ENCODE measurements at places on chromosomes 5 and 9.

DNA sequence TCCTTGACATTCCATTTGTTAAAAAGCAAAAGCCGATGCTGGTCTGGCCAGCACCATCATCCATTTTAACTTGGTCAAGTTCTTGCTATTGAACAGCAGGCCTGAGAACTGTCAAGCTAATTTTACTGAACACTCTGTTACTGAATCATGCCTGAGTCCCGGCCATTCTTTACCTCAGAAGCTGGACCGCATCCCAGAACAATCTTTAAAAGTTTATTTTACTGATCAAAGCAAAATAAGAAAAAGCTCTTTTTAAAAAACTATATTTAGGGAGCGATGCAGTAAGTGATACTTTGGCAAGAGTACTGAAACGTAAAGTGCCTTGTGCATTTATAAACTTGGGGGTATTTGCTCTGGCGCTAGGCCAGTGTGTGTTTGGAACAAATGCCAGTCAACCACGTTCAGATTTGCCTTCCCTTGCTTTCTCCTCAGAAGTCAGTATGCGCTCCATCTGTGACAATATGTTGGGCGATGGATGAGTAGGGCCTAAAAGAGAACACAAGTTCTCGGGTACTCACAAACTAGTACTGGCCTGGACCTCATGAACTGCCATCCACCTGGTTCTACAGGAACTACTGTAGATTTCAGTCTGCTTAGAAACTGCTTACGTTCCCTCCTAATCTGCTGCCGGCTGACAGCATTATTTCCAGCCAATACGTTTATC is 161.9 kb downstream of the MAPKAP1 start:
- peak; percentile 89 for DNase-seq

DNA sequence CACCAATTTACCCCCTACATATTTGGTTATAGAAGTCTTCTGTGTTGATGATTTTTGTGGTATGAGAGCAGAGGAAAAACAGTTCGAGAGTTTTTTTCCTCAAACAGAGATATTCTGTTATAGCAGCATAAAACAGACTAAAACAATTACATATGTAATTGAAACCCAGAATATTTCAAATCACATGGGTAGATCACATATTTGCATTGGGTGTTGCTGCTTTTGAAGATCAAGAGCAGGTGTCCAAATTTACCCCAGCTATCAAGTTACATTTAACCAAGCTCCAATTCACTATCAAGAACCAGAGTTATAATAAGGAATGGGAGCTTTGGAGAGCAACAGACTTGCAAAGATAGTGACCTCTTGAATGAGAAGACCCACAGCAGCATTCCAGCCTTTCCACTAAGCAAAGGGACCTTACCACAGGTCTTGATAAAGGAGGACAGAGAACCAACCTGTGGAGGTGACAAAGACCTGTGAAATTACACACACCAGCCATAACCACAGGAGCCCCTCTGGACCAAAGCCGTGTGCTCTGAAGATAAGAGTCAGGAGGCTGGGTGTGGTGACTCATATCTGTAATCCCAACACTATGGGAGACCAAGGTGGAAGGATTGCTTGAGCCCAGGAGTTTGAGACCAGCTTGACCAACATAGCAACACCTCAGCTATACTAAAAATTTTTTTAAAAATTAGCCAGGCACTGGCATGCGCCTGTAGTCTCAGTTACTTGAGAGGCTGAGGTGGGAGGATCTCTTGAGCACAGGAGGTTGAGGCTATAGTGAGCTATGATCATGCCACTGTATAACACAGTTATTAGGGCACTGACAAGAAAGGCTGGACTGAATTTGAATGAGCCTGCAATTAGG is 4.0 kb upstream of the CCL28 start:
- no peak for DNase-seq

- no peak for DNase-seq
These were observed 204.8 kb downstream of the SPATA31A6 start for GRCh38 chr9:42388146-42388690.

DNA sequence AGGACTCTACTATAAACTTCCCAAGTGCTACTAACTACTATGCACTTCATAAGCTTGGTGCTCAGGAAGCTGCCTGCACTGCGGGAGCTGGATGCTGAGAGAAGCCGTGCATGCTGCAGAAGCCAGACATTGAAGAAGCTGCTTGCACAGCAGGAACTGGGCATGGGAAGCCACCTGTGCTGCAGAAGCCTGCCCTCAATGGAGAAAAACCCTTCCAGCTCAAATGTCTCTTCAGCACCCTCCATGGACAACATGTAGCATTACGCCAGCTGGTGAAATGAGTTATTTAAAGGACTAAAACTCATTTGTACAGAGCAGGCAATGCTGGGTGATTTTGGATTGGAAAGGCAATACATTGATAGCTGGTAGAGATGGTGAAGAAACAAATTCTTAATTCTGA is 247.2 kb downstream of the KIF4B start:
- no peak for DNase-seq

- DNase-seq, result peak; percentile 85
These were observed at the start of gene CNTRL for GRCh38 chr9:121074370-121075250. Gene CNTRL, plus strand, starts transcription at chr9:121074955. Its CDS starts 13,372 bp downstream, at chr9:121088327.

DNA sequence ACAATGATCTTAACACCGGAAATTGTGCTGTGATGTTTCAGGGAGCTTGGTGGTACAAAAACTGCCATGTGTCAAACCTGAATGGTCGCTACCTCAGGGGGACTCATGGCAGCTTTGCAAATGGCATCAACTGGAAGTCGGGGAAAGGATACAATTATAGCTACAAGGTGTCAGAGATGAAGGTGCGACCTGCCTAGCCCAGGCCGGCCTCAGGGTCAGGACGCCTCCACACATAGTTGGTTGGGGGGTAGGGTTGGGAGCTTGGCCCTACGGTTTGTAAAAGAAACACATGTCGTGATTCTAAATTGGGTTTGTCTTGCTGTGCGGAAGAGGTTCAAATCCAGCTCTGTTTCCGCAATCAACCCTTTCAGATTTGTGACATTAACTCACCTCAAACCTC is 6.6 kb downstream of the FCN2 start:
- no peak for DNase-seq

- no peak for DNase-seq
These were observed 39.8 kb downstream of the MAMDC2 start for GRCh38 chr9:70083429-70083828.

DNA sequence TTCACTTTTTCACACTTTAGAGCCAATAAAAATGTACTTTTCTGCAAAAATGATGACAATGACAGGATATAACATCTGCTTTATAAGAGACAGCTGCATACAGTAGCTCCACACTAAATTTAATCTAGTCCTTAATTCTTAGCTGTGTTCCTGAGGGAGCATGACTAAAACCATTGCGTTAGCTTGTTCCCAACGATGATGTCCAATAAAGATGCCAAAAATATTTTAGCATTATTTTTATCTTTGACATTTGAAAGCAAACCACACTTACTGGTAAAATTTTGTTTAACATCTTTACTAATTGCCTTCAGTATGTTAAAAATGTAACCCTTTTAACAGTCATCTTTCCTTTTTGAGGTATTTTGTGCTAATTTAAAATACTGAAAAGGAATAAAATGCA is 382.7 kb downstream of the CHSY3 start:
- DNase-seq, result no peak

DNA sequence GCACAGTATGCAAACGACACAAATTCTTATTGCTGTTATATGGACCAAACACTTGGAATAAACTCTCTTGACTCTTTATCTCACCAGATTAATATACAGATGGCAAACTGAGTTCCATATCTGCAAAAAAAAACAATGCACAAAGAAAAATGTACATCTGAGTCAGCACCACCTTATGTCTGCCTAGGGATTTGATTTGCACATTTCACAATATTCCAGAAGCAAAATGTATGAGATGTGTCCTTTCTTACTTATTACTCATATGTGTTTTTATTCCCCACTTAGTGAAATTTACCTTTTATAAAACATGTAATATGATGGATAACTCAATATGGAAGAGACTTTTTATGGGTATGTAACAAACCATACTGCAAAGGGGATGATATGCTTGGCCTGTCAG is 236.9 kb downstream of the GLIS3 start:
- peak; percentile 34 for DNase-seq

- peak; percentile 60 for DNase-seq
These were observed 5.1 kb upstream of the RALGDS start for GRCh38 chr9:133125941-133126696.
